ENCODE measurements at places on chromosomes 12 and 14. TPM values are rescaled to one million over a fixed set of nuclear protein-coding genes. Genes with fewer than 3 reads are reported as not detected.

DNA sequence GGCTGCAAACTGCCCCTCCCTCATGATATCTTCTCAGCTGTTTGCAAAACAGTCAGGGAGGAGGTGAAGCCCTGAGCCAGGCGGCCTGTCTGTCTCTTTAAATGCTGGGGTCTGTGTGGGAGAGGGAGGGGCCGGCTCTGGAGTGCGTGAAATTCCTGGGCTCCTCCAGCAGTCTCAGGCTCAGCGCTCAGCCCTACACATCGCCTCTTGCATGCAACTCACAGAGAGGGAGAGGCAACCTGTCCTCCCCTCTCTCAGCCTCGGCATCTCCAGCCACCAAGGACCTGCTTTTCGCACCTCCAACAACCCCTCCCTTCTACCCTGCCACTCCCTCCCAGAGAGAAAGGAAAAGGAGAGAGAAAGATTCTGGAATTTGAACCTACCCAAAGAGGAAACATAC lies at the start of gene NRXN3:
NRXN3 (plus strand) TSS at position 171 of the 400 bp plus-strand sequence. CDS start 72,721 bp downstream, outside the sequence.
- no peak for DNase-seq

Gene RTL1
- not detected for total RNA-seq

Gene NCKAP5L
- total RNA-seq: 7.8 TPM

DNA sequence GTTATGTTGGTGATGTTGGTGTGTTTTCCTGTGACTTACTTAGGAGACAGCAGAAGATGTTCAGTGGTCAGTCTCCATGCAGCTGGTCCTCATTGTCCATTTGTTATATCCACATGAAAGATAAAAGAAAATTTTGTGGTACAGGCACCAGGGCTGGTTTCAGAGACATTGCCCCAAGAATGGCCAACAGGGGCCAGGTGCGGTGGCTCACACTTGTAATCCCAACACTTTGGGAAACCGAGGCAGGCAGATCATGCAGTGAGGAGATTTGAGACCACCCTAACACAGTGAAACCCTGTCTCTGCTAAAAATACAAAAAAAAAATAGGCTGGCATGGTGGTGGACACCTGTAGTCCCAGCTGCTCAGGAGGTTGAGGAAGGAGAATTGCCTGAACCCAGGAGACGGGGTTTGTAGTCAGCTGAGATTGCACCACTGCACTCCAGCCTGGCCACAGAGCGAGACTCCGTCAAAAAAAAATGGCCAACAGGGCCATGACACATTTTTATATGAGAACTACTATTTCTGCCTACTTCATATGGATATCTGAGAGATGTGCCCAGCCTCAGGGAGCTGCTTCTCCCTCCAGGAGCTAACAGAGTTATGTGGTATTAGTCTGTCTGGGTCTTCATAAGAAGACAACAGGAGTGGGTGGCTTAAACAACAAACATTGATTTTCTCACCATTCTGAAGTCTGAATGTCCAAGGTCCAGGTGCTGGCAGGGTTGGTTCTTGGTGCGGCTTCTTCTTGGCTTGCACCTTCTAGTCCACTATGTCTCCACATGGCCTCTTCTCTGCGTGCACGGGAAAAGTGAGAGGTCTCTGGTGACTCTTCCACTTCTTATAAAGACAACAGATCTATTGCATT lies 821.7 kb downstream of the TMEM121 start:
- DNase-seq: no peak

DNA sequence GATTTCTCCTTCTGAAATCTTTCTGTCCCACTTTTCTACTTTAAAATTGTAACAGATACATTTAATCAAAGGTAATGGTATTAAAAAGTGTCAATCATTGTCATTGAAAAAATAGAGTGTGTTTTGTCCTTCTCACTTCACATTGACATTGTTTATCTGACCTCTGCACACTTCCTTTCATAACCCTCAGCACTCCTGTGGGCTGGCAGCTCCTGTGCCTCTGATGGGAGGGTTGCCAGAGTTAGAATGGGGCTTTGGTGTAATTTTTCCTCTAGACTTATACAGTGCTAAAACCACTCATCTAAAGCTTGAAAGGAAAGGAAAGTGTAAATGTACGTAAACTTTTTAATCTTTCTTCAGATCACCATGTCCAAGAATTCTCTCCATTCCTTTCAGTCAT lies 23.7 kb downstream of the KCNA1 start:
- DNase-seq: peak; percentile 9

DNA sequence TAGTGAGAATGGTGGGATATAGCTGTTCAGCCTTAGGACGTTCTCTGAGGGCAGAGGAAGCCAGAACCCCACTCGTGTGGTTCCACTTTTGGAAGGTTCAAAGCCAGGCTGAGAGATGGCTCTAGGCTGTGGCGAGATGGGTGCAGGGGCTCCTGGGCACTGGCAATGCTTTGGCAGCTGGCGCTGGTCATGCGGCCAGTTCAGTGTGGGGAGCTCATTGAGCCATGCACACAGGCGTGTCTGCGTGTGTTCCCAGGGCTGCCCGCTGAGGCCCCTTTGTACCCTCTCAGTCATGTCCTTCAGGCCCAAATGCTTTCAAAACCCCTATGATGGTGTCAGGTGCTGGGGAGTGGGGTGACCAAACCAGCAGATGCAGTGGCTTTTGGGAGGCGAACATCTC lies 1.7 kb downstream of the TEX22 start:
- DNase-seq: no peak

GRCh38 chr12:106039242-106039641 lies 99.5 kb downstream of the NUAK1 start:
- no peak for DNase-seq

- peak; percentile 36 for DNase-seq
These were observed 152.3 kb downstream of the MON2 start for GRCh38 chr12:62618930-62619329.

- DNase-seq: no peak
These were observed 83.5 kb upstream of the OVCH1 start for GRCh38 chr12:29580971-29581370.

Gene MAPK1IP1L
- 15.3 TPM for total RNA-seq
